ENCODE measurements at places on chromosomes 11 and 22. TPM values are rescaled to one million over a fixed set of nuclear protein-coding genes. Genes with fewer than 3 reads are reported as not detected.

Gene BRD1
- total RNA-seq = 33.8 TPM

Gene PGA3
- not detected for total RNA-seq

Gene SLC22A8
- not detected for total RNA-seq

Gene ENTHD1
- total RNA-seq = not detected

Gene PKDREJ
- total RNA-seq = not detected

Gene PRR33
- not detected for total RNA-seq

Gene PI4KA
- 37.2 TPM for total RNA-seq

Gene MAPK11
- total RNA-seq = 1.6 TPM

DNA sequence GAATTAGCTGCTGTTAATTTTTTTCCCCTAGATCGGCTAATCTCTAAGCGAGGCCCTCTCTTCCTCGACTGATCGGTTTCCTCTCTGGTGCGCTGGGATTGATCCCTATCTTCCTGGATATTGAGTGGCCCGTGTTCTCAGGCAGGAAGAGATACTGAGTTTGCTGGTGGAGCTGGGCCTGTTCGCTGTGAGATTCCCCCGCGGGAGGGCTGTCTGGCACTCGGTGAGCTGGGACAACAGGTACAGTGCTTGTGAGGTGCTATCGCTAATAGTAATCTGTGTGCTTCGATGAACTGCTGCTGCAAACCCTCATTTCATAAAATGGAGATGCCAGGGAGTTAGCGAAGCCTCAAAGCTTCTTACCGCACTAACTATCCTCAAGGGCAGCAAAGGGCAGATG is 310.3 kb downstream of the NXPE2 start:
- H3K4me3 ChIP-seq = no peak overlapping the region
- H3K27me3 ChIP-seq = no peaks in the 10 kb centered on the region
- H3K36me3 ChIP-seq = no peaks in the 10 kb centered on the region
- DNase-seq = no peak
- no peak overlapping the region for H3K27ac ChIP-seq
- H3K4me1 ChIP-seq = no peaks in the 10 kb centered on the region

- H3K4me1 ChIP-seq = no peaks in the 10 kb centered on the region
- H3K4me3 ChIP-seq = no peak overlapping the region
- no peak overlapping the region for H3K27ac ChIP-seq
- DNase-seq = no peak
- peaks cover 6% of the 10 kb centered on the region for H3K36me3 ChIP-seq
Measured at GRCh38 chr22:19137384-19138216, 6.5 kb downstream of the TSSK2 start.

DNA sequence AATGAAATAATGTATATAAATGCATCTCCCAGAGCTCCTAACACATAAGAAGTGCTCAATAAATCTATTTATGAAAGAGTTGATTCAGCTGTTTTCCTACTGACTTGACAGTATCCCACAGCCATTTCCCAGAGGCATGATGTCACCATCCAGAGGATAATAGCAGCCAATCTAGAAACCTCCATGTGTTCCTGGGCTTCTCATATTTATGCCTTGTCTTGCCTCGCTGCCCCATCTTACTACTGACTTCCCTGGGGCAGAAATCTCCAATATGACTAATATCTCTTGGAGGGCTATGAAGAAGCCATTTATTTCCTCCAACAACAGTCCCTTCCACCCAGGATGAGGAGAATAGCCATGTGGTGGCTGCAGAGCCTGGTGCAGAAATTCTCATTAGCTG is 115.4 kb upstream of the NAV2 start:
- no peaks in the 10 kb centered on the region for H3K36me3 ChIP-seq
- no peaks in the 10 kb centered on the region for H3K27me3 ChIP-seq

DNA sequence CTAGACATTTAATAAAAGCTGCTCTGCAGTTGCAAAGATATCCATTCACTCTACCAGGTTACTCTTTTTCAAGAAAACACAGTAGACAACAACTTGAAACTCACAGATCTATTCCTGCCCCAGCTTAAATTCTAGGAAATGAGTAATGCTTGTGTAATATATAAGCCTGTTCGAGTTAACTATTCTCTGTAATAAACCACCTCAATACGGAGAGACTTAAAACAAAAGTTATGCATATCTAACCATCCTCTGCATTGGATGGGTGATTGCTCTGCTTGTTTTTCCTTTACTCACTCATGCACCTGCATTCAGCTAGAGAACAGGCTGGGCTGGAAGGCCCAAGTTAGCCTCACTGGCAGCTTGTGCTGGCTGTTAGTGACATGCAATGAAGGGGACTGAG is 13.3 kb downstream of the LRRC4C start:
- H3K27me3 ChIP-seq = no peaks in the 10 kb centered on the region
- no peak overlapping the region for H3K4me3 ChIP-seq
- no peak overlapping the region for H3K27ac ChIP-seq

DNA sequence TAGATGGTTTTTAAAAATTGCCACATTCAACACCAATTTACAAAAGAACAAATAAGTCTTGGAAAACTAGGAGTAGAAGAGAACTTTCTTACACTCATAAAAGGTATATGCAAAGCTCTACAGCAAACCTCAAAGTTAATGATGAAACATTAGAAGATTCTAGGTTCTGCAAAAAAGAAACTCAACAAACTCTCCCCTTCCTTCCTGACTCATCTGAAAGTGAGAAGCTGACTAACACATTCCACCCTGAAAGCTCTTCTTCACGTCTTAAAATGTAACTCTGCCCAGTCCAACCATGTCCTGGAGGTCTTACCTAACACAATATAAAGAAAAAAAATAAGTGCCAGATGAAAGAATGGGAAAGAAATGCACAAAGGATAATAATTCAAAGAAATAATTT is 218.9 kb upstream of the ISX start:
- no peaks in the 10 kb centered on the region for H3K27me3 ChIP-seq
- peaks cover 25% of the 10 kb centered on the region for H3K4me1 ChIP-seq
- no peak for DNase-seq
- H3K36me3 ChIP-seq = no peaks in the 10 kb centered on the region
- no peak overlapping the region for H3K27ac ChIP-seq

- no peak for DNase-seq
- no peaks in the 10 kb centered on the region for H3K4me1 ChIP-seq
- H3K27ac ChIP-seq = no peak overlapping the region
Measured at GRCh38 chr11:91231226-91231625, 993.4 kb upstream of the FAT3 start.

- H3K36me3 ChIP-seq = no peaks in the 10 kb centered on the region
- H3K27me3 ChIP-seq = no peaks in the 10 kb centered on the region
- DNase-seq = no peak
- no peak overlapping the region for H3K4me3 ChIP-seq
- peaks cover 49% of the 10 kb centered on the region for H3K4me1 ChIP-seq
- no peak overlapping the region for H3K27ac ChIP-seq
Measured at GRCh38 chr11:121368364-121369240, 76.0 kb downstream of the SC5D start.

- no peaks in the 10 kb centered on the region for H3K27me3 ChIP-seq
- no peaks in the 10 kb centered on the region for H3K4me1 ChIP-seq
- H3K36me3 ChIP-seq = peaks cover 3% of the 10 kb centered on the region
- no peak for DNase-seq
- H3K27ac ChIP-seq = no peak overlapping the region
Measured at GRCh38 chr11:48242501-48242900, 2.4 kb upstream of the OR4X2 start.

DNA sequence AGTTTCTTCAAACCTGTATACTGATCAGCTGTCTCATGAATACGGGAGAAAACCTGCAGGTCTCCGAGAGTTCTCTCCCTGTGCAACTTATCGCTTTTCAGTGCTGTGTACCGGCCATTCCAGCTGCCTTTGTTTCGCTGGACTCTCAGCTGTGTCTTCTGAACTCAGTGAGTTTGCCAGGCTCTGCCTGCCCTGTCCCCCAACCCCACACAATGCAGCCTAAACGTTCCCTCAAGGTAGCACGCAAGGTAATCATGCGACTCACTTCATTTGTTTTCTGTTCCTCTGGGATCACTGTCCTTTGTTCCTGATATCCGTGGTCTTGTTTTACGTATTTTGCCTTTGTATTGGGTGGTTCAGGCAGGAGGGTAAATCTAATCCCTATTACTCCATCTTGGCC is 13.5 kb downstream of the RBM7 start:
- no peaks in the 10 kb centered on the region for H3K27me3 ChIP-seq
- peaks cover 18% of the 10 kb centered on the region for H3K4me1 ChIP-seq
- H3K4me3 ChIP-seq = no peak overlapping the region
- H3K36me3 ChIP-seq = no peaks in the 10 kb centered on the region
- H3K27ac ChIP-seq = 0 out of 2 replicates have a peak overlapping the region, but pooled peaks have one; percentile 1

- peaks cover 66% of the 10 kb centered on the region for H3K27me3 ChIP-seq
- peaks cover 6% of the 10 kb centered on the region for H3K4me1 ChIP-seq
- no peak overlapping the region for H3K27ac ChIP-seq
- H3K4me3 ChIP-seq = no peak overlapping the region
- peak; percentile 62 for DNase-seq
- H3K36me3 ChIP-seq = no peaks in the 10 kb centered on the region
Measured at GRCh38 chr11:124669193-124669592, 4.3 kb downstream of the SIAE start.

GRCh38 chr11:114258696-114259095 is 37.5 kb upstream of the NNMT start:
- peaks cover 6% of the 10 kb centered on the region for H3K4me1 ChIP-seq
- H3K27ac ChIP-seq = no peak overlapping the region
- no peaks in the 10 kb centered on the region for H3K36me3 ChIP-seq
- H3K27me3 ChIP-seq = no peaks in the 10 kb centered on the region
- H3K4me3 ChIP-seq = no peak overlapping the region

DNA sequence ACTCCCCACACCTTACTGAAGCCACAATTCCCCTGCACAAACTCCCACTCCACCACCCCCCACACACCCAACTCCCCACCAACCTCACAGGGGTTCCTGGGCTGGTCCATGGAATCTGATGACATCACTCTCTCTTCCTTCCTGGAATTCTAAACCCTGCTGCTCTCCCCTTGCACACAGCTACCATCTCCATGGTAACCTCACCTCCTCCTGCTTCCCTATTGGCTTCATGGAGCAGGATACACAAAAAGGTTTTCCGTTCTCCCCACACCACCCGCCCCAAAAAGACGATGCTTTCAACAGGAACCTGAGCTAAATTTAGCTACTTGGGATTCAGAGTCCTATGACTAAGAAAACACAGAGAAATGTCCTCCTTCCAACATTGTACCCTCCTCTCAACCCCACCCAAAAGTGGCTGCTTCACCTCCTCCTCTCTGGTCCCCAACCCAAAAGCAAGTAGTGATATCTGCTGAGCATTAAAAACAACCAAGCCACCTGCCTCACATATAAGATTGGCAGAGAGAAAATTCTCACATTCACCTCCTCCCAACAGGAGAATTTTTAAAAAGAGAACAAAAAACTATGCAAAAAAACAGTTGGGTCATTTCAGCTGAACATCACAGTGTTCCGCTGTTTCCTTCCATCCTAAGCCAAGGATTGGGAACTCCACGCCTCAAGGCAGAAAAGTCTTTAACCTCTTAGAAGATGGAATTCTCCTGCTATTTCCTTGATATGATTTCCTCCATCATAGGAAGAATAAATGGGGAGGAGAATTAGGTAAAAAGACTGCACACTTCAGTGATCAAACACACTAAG is 66.9 kb downstream of the RBFOX2 start:
- peaks cover 44% of the 10 kb centered on the region for H3K4me1 ChIP-seq
- H3K36me3 ChIP-seq = no peaks in the 10 kb centered on the region
- H3K27me3 ChIP-seq = no peaks in the 10 kb centered on the region
- peak overlapping the region; percentile 97 for H3K27ac ChIP-seq

DNA sequence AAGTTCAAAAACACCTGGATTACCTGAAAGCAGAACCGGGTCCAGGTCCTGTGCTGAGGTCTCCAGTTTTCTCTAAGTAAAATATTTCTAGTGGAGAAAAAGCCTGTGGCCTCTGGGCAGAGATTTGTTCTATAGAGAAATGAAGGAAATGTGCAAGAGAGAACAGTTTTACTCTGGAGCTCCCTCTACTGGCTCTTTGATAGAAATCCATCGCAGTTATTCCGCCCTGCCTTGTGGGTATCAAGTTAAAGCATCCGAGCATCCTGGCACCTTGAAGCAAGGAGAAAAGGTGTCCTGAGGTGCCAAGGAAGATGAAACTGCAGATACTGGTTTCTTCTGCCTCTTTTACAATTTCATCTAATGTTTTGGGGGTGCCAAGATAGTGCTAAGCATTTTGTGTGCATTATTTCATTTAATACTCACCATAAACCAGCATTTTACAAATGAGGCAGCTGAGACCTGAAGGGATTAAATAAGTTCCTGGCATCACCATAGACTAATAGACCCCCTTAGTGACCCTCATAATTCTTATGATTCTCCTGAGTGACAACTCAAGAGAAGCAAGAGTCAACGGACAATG is 113.1 kb upstream of the HSD17B12 start:
- no peak overlapping the region for H3K27ac ChIP-seq
- no peaks in the 10 kb centered on the region for H3K36me3 ChIP-seq
- no peak overlapping the region for H3K4me3 ChIP-seq
- no peaks in the 10 kb centered on the region for H3K4me1 ChIP-seq
- peak; percentile 80 for DNase-seq
- peaks cover 30% of the 10 kb centered on the region for H3K27me3 ChIP-seq

DNA sequence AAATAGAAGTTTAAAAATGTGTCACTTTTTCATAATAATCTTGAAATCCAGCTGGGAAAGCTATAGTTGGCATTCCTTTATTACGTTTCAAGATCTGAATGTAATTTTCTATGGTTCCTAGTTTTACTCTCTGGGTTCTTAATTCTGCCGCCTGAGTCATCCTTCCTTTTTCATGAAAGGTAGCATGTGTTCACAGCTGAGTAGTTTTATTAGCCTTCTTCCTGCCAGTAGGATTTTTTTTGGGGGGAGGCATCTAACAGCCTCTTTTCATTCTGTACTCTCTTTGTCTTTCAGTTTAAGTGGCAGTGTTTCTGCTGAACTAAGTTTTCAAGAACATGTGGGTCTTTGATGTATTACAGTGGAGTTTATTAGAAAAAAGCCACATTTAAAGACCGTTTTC is 36.5 kb downstream of the OR2AG2 start:
- H3K4me3 ChIP-seq = no peak overlapping the region
- no peak overlapping the region for H3K27ac ChIP-seq
- no peaks in the 10 kb centered on the region for H3K27me3 ChIP-seq
- no peak for DNase-seq
- no peaks in the 10 kb centered on the region for H3K4me1 ChIP-seq

GRCh38 chr11:128517451-128518230 is 69.7 kb downstream of the ETS1 start:
- 0 out of 2 replicates have a peak overlapping the region, but pooled peaks have one; percentile 14 for H3K27ac ChIP-seq
- no peaks in the 10 kb centered on the region for H3K36me3 ChIP-seq
- DNase-seq = no peak
- peaks cover 65% of the 10 kb centered on the region for H3K4me1 ChIP-seq

DNA sequence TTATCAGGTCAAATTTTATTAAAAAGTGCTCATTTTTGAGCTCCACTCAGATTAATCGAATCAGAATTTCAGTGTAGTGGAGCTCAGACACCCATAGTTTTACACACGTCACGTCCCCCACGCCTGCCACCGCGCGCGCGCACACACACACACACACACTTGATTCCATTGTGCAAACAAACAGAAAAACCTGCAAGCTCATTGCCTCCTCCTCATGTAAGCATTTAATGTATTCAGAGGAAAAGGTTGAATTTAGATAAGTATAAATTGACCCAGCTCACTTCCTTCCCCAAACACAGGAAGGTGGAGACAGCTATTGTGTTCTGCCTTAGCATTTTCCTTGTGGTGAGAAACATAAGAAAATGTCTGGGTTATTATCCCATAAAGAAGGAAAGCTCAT is 336.7 kb downstream of the LUZP2 start:
- no peak overlapping the region for H3K4me3 ChIP-seq
- no peaks in the 10 kb centered on the region for H3K36me3 ChIP-seq
- H3K27ac ChIP-seq = no peak overlapping the region
- peaks cover 6% of the 10 kb centered on the region for H3K4me1 ChIP-seq
- no peak for DNase-seq

GRCh38 chr11:103529181-103529684 is 420.0 kb downstream of the DYNC2H1 start:
- DNase-seq = no peak
- H3K36me3 ChIP-seq = no peaks in the 10 kb centered on the region
- no peak overlapping the region for H3K4me3 ChIP-seq
- H3K4me1 ChIP-seq = no peaks in the 10 kb centered on the region
- H3K27ac ChIP-seq = no peak overlapping the region

Data from GM23338 (cell line).